ENCODE measurements at places on chromosomes 5 and 9.

DNA sequence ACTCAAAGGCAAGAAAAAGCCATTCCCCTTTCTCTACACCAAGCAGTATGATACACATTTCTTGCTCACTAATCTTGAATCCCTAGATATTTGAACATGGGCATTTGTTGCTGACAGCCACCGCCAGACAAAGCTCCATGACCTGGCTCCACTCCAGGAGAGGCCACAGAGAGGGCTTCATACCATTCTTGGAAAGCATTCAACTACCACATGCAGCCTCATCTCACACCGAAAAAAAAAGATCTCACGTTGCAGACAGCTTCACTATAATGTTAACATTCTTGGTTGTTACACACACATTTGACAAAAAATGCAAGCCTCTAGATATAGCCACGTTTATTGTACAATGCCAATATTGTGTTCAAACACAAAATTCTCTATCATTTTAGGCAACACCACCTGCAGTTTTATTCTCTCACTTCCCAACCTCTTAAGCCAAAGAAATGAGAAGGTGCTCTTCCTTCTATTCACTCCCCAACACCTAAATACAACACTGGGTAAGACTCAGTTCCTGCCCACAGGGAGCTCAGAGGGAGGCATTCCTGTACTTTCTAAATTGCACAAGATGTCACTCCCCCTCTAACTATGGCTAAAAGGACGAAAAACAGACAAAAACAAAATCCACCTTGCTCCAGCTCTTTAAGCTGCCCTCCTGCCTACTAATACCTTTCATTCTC is 222.4 kb downstream of the TSSK1B start:
- no peak for DNase-seq

DNA sequence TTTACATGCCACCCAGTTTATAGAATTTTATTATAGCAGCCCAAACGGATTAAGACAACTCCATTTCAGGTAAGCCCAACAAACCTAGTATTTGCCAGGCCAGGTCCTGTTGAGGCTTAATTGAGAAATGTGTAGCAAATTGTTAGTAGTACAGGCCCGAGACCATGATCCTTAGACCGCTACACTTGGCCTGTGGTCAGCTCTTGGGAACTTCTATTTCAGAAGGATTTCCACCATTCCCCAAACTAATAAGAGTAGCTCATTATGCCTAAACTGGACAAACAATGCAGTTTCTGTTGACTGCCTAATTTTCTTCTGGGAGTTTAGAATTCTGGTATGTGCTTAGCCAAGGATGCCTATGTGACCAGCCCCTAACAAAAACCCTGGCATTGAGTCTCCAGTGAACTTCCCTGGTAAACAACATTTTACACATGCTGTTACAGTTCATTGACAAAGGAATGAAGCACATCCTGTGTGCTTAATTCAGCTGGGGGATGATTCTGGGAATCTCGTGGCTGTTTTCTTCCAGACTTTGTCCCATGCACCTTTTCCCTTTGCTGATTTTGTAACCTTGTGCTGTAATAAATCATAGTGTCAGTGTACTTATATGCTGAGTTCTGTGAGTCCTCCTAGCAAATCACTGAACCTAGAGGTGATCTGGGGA is 5.6 kb upstream of the GPX3 start:
- DNase-seq: no peak

GRCh38 chr5:57113481-57113880 is 60.4 kb upstream of the GPBP1 start:
- no peak for DNase-seq

- DNase-seq: no peak
Measured at GRCh38 chr5:153352685-153353219, 137.7 kb upstream of the GRIA1 start.

GRCh38 chr5:66329078-66329477 is 185.0 kb downstream of the SREK1 start:
- DNase-seq: no peak

GRCh38 chr5:178535299-178536175 is 54.7 kb downstream of the COL23A1 start:
- no peak for DNase-seq

GRCh38 chr5:145629047-145629446 is 206.1 kb downstream of the PRELID2 start:
- no peak for DNase-seq
